ENCODE measurements at places on chromosomes 1 and 21.

- DNase-seq: no peak
These were observed 417.3 kb downstream of the USH2A start for GRCh38 chr1:216005916-216006315.

DNA sequence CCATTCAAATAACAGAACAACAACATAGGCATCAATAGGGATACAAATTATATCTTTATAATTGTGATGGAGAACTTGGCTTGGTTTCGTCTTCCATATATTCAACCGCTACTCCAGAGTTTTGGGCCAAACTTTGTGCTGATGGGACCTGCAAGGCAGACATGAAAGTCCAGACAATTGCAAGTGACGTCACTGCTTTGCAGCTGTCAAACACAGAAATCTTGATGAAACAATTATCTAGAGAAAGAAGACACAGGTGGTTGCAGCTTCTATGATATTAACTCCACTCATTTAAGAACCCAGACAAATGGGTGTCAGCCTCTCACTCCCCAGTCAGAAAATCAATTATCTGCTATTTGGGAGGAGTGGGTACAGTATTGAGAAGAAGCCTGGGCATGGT lies 390.6 kb downstream of the NUF2 start:
- DNase-seq: no peak

- DNase-seq: no peak
These were observed 95.0 kb downstream of the BEND5 start for GRCh38 chr1:48681476-48682305.

DNA sequence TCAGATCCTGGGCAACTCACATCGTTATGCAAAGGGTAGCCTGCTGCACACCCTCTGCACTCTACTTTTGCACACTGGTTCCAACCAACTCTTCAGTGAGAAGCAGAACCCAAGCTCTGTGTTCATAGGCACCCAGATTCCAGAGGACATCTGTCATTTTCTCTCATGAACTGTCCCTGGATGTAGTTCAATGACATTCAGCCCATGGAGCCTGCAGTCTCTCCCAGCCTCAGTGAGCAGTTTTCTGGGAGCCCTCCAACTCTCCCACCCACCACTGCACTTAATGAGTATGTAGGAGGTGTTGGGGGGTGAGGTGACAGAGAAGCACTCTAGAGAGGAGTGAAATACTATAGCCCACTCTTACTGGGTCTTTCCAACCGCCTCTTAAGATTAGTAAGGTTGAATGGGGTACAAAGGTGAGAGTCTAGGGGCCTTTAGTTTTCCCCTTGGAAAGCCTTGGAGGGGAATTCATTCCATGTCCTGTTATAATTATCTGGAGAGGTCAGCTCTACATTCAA lies 58.1 kb upstream of the APOBEC4 start:
- DNase-seq: no peak

GRCh38 chr1:61754545-61754944 lies 12.3 kb downstream of the PATJ start:
- no peak for DNase-seq

DNA sequence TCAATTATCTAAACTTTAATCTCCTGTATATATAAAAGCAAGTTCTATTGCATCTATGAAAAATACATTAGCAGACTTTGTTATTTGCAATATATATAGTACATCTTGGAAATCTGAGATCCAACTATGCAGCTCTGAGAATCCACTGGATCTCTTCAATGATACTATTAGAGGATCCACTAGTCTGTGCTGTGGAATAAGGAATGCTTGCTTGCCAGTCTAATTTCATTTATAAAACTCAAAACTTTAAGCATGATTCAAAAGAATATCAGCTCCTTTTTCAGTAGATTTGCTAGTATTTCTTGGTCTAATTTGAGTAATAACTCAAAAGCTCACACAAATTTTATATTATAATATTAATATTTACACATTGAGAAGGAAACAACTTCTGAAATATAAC lies 115.1 kb downstream of the SPATA6 start:
- DNase-seq: no peak

DNA sequence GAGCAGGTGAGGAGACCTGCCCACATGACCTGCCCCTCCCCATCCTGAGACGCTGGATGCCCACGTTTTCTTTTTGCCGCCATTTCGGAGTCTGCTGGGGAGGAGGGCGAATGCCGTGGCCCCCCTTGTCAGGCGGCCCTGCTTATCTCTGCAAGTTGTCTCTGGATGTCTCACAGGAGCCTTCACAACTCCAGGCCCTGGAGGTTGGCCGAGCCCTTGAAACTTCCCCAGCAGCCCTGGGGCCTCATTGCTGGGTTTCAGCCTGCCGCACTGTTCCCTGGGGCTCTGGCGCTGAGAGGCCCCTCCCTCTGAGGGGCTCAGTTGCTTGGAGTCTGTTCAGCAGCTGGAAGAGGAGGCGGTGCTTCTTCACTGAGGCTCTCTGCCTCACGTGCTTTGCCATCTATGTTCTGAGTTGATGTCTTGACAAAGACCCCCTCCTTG lies 29.8 kb upstream of the ZBTB21 start:
- DNase-seq: peak; percentile 77

DNA sequence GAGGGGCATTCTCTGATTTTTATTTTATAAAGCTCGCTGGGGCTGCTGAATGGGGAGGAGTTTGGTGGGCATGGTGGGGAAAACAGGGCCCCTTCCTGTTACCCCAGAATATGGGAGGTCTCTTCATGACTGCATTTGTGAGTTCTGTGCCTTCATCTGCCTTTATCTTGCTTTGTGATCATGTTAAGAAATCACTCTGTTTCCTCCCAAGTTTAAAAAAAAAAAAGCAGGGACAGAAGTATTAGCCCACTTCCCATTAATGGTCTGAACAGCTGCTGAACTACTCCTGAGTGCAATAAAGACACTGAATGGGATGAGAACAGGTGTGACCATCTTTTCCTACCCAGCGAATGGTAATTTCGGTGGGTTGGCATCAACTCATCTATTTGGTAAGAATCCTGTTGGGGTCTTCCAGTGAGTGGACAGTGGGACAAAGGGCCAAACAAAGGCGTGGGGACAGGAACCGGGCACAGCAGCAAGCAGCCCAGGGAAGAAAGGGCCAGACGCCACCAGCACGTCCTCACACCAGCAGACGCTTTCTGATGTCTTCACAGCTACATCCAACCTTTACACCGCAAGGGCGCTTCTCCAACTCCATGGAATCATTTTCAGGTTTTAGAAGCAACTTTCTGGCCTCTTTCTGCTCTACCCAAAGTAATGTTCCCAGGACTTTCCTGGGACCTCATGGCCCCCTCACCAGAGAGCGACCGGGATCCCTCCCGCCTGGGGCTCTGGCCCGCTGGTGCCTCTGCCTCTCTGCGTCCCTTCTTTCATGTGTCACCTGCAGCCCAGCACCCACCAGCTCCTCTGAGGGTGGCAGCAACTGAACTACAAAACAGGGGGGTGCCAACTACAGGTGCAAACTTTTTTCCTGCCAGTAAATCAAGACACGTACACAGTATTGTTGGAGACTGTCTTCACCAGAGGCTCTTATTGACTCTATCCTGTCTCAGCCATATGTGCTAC lies 160.2 kb downstream of the ADSS2 start:
- DNase-seq: no peak

DNA sequence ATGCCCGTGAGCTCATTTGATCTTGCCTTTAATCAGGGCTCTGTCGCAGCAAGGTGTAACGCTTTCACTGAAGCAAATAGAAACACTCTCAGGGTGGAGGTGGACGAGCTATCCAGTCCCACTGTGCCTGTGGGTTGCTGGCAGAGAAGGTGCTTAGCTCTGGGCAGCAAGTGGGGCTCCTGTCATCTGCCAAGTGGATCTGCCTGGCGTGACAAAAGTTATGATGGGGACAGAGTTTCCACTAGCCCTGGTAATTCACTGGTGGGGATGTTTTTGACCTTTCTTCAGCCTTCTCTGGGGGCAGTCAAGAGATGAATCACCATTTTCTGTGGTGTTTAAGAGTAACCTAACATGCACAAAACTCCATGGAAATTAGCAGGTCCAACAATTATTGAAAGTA lies 71.3 kb upstream of the EDEM3 start:
- no peak for DNase-seq

- DNase-seq: no peak
These were observed 443.4 kb upstream of the NCAM2 start for GRCh38 chr21:20554785-20555184.

GRCh38 chr1:93565496-93566206 lies 116.0 kb downstream of the BCAR3 start:
- DNase-seq: no peak

DNA sequence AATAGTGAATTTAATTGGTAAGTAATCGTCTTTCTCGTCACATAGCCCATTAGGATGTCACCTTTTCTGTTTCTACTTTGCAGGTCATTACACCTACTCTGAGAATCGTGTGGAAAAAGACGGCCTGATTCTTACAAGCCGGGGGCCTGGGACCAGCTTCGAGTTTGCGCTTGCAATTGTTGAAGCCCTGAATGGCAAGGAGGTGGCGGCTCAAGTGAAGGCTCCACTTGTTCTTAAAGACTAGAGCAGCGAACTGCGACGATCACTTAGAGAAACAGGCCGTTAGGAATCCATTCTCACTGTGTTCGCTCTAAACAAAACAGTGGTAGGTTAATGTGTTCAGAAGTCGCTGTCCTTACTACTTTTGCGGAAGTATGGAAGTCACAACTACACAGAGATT lies 23.3 kb downstream of the PARK7 start:
- DNase-seq: no peak

- DNase-seq: no peak
These were observed 97.2 kb downstream of the PHTF1 start for GRCh38 chr1:113662101-113662500.

DNA sequence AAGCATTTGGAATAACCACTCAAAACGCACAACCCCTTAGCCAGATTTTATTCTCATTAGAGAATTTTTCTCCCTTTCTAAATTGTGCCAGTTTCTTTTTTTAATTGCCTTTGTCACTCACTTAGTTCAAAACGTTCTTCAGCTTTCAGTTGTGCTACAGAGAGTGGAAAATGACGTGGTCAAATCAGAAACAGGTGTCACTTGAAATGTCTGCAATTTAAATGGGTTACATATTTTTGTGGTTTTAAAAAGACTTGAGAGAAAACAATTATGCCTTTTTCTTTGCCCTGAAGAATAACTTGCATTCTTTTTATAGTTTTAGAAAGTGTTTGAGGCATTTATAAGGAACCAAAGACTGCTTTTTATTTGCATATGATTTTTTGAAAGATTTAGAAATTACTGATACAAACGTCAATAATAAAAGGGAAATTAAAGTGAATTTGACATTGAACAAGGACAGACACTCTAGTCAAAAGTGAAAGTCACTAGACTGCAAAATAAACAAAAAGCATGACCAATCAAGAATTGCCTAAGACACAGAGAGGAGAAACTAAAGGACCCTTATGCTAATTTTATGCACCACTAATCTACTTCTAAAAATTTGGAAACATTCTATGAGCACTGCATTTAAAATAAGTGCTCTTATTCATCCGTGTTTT lies 191.0 kb downstream of the TPR start:
- peak; percentile 78 for DNase-seq

- no peak for DNase-seq
These were observed 86.7 kb downstream of the PTPN14 start for GRCh38 chr1:214464445-214465287.

- no peak for DNase-seq
These were observed 16.2 kb upstream of the PDXK start for GRCh38 chr21:43702785-43703034.

- no peak for DNase-seq
These were observed 48.1 kb downstream of the SPATA46 start for GRCh38 chr1:162328512-162328911.

All from fibroblast of skin of left biceps (primary cell).